Hematopoietic multipotent progenitor cell treated with erythropoietin and hydrocortisone succinate and interleukin-3 and kit ligand, for 8 days (in vitro differentiated cells): ENCODE measurements at places on chromosomes 5 and 9.

- DNase-seq = no peak
Measured at GRCh38 chr5:125412561-125413495, 666.4 kb upstream of the ZNF608 start.

- DNase-seq = no peak
Measured at GRCh38 chr9:81557452-81558090, 131.8 kb downstream of the TLE1 start.

DNA sequence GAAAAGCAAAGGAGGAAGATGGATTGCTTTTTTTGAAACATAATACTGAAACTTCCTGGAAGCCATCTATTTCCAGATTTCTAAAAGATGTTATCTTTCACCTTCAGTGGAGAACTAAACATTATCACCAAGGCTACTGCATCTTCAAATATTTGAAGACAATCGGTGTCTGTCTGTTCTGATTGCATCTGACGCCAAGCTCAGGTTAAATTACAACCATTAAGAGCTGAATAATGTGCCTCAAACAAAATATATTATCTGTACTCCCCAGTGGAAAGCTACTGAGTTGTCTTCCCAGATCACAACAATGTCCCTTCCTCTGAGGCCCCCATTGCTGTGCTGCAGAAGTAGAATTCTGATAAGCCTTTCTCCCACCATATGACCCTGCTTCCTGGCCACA is 342.3 kb downstream of the PLK2 start:
- no peak for DNase-seq

DNA sequence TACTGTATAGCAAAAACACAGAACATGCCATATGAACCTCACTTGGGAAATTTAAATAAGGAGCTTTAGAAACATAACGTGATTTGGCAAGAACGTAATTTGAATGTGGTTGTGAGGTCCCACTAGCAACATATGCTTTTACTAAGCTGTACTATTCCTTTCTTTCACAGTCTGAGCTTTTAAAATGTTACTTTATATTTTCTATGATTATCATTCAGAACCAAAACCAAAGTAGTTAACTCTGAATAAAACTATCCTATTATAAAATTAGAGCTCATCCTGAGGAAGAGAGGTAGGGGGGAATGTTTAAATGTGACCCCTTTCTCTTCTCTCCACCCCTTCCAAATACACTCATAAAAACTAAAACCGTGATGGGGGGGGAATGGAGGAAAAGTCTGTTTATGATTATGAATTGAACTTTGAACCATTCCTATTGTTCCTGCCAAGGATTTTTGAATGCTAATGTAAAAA is 435.7 kb downstream of the NFIB start:
- DNase-seq = no peak

DNA sequence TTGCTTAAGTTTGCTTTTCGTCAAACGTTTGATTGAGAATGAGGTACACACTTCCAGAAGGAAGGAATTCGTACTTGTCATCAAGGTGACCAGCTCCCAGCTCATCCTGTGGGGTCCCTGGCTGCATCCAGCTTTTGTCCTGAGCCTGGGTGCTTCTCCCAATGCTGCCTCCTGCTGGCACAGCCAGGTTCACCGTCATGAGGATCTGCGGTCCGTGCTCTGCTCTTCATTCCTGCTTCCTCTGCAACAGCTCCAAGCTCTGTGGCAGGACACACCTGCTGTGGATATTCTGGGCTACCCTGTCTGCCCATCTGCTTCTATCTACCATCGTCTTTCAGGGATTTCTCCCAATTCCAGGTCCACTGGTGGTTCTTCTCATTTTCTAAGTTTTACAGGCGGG is 13.3 kb upstream of the UBE2QL1 start:
- DNase-seq = peak; percentile 8

GRCh38 chr9:112124156-112124555 is 50.9 kb downstream of the SUSD1 start:
- DNase-seq = no peak

- no peak for DNase-seq
Measured at GRCh38 chr9:81052846-81053245, 636.5 kb downstream of the TLE1 start.

DNA sequence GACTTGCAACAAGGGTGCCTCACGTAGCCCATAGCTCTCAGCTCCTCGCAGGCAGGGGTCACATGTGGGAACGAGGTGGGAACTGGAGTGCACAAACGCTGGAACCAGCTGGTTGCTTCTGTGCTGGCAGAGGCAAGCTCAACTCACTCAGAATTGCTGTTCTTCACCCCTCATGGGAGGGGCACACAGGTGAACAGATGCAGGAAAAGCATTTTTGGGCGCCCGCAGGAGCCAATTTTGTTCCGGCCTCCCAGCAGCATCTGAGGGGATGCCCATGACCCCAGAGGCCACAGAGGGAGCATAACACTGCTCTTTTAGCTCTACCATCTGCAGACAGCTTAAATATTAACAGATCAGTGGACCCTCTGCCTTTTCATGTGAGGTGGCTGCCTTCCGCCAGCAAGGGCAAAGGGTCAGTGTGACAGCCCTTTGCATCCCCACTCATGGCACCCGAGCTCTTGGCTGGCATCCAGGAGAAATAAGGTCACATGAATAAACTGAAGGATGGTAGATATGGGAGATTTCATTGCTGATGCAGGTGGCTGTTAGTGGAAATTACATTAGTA is 196.2 kb downstream of the SLCO4C1 start:
- no peak for DNase-seq

- DNase-seq = no peak
Measured at GRCh38 chr5:59666440-59667068, 227.0 kb downstream of the PDE4D start.

- no peak for DNase-seq
Measured at GRCh38 chr9:89523948-89524347, 26.0 kb upstream of the SEMA4D start.

- peak; percentile 62 for DNase-seq
Measured at GRCh38 chr5:138282920-138283742, 8.7 kb upstream of the GFRA3 start.

- DNase-seq = no peak
Measured at GRCh38 chr9:121298689-121299466, 30.9 kb downstream of the GSN start.
